ENCODE measurements at places on chromosomes 1 and 21.

GRCh38 chr21:35764586-35764985 is 295.7 kb downstream of the SETD4 start:
- DNase-seq = no peak

- no peak for DNase-seq
Observed at GRCh38 chr21:33232291-33233034, 2.7 kb downstream of the IFNAR2 start.

- no peak for DNase-seq
Observed at GRCh38 chr1:19987719-19988118, 8.3 kb upstream of the PLA2G2A start.

- DNase-seq = peak; percentile 69
Observed at GRCh38 chr1:53294567-53294966, 33.3 kb downstream of the LRP8 start.

GRCh38 chr1:47709019-47709871 is 271.4 kb downstream of the FOXD2 start:
- DNase-seq = no peak

- no peak for DNase-seq
Observed at GRCh38 chr1:151058692-151059091, 730 bp downstream of the CDC42SE1 start.

DNA sequence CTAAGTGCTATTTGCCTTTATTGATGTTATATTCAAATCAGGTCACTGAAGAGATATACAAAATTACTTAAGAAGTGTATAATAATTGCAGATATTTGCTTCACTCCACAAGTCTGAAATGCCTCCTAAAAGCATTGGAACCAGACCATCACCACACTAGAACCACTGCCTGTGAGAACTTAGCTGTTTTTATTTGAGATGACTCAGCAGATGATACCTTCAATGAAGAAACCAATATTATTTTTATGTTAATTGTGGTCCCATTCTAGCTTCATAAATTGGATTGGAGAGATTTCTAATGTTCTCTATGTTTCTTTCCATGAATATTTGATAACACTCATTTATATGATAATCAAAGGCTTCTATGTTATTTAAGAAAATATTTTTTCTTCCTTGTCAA is 740.6 kb downstream of the KCNT2 start:
- no peak for DNase-seq

DNA sequence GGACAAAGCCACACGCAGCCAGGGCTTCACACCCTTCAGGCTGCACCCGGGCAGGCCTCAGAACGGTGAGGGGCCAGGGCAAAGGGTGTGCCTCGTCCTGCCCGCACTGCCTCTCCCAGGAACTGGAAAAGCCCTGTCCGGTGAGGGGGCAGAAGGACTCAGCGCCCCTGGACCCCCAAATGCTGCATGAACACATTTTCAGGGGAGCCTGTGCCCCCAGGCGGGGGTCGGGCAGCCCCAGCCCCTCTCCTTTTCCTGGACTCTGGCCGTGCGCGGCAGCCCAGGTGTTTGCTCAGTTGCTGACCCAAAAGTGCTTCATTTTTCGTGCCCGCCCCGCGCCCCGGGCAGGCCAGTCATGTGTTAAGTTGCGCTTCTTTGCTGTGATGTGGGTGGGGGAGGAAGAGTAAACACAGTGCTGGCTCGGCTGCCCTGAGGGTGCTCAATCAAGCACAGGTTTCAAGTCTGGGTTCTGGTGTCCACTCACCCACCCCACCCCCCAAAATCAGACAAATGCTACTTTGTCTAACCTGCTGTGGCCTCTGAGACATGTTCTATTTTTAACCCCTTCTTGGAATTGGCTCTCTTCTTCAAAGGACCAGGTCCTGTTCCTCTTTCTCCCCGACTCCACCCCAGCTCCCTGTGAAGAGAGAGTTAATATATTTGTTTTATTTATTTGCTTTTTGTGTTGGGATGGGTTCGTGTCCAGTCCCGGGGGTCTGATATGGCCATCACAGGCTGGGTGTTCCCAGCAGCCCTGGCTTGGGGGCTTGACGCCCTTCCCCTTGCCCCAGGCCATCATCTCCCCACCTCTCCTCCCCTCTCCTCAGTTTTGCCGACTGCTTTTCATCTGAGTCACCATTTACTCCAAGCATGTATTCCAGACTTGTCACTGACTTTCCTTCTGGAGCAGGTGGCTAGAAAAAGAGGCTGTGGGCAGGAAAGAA is 8.1 kb downstream of the PSRC1 start:
- DNase-seq = no peak

DNA sequence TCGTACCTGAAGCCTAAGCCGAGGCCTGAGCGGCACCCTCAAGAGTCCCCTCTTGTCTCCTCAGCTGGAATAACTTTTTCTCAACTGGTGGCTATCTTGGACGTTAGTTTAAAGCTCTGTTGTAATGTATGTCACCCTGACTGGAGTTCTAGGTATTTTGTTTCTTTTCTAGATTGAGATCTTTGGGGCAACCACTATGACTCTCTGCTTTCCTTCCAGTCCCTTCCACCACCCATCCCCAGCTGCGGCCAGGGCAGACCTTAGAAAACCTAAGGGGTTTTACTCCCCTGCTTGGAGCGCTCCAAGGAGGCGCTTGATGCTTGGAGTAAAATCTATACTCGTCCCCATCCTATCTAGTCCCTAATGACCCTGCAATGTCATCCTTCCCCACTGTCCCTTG is 74.6 kb upstream of the MRPS6 start:
- DNase-seq = no peak

- no peak for DNase-seq
Observed at GRCh38 chr1:23593556-23594148, 34.4 kb upstream of the ID3 start.

GRCh38 chr21:26845066-26845758 is at the start of gene ADAMTS1:
Gene ADAMTS1, minus strand, starts transcription at chr21:26845409. Its CDS starts 455 bp downstream, at chr21:26844954.
- peak; percentile 93 for DNase-seq

GRCh38 chr1:3691421-3692204 is 39.3 kb downstream of the TP73 start:
- no peak for DNase-seq

GRCh38 chr21:42393443-42393950 is 2.4 kb downstream of the TMPRSS3 start:
- no peak for DNase-seq

DNA sequence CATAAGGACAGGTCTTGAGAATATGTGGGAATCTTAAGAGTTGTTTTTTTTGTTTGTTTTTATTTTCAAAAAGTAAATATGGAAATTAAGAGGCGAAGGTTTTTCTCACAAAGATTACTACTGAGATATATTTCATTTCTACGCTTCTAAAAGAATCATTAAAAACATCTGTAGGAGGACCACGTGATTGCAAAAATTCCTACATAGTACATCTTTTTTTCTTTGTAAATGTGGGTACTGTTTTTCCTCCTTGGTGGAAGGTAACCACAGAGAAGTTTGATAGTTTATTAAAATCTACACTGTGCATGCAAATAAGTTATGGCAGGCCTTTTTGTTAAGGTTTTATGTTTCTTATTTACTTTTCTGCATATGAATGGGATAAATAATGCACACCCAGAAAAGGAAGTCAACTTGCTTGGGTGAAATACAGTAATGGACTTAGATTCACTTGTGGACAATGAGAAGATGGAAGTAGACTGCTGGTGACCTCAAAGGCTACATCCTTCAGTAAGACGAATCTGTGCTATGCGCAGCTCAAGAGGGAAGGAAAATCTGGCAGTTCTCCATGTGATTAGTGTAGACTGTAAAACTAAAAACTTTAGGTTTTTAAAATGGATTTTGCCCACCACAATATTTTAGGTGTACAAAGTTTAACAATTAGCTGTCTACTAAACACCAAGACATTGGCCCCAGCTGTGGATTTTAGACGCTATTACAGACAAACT is 2.0 kb downstream of the AK5 start:
- no peak for DNase-seq

Measured in dorsolateral prefrontal cortex (tissue), 122 donors.